ENCODE measurements at places on chromosomes 7 and 10.

GRCh38 chr7:11616466-11616865 is 215.5 kb downstream of the THSD7A start:
- no peak for DNase-seq

DNA sequence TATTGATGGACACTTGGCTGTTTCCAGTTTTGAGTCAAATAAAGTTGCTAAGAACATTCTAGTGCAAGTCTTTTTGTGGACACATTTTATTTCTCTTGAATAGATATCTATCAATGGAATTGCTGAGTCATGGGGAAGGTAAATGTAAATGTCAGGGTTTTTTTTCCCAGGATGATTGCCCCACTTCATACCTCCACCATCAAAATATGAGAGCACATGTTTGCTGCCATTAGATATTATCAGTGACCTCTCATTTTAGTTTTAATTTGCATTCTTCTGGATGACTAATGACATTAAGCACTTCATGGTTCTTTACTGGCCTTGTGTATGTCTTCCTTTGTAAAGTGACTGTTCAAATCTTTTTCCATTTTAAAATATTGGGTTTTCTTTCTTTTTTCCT is 45.7 kb downstream of the PAPSS2 start:
- peak; percentile 43 for DNase-seq

GRCh38 chr7:4725850-4726450 is 43.9 kb downstream of the FOXK1 start:
- DNase-seq, result no peak

GRCh38 chr7:129143724-129144094 is 798 bp upstream of the TSPAN33 start:
- no peak for DNase-seq

- no peak for DNase-seq
Observed at GRCh38 chr7:15352421-15353206, 209.2 kb downstream of the AGMO start.

DNA sequence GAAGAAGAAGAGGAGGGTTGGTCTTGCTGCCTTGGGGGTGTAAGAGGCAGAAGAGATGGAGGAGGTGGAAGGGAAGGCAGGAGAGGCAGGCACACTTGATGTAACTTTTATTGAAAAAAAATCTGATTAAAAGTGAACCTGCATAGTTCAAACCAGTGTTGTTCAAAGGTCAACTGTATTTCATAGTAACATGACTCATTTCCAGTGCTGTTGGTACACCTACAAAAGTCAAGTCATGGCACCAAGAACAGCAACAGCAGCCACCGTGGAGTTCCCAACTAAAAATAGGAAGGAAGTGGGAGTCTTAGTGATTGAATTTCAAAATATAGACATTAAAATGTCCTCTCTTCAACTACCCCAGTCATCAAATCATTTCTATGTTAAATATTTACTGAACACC is 88.5 kb downstream of the CTNNA3 start:
- no peak for DNase-seq

DNA sequence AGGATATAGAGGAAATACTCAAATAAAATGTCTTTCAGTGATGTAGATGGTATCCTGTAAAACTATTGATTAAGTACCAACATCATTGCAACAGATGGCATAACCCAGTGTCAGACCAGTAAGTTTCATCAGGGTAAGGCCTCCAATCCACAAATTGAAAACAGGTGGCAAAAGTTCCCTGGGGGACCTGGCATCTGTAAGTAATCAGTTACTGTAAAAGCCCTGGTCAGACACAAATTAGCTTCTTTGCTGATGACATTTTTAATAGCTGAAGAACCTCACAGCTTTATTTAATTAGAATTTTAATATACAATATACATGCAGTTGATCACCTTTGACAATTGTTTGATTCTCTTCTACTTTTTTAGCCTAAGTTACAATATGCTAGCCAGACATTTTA is 152.5 kb downstream of the PLXDC2 start:
- no peak for DNase-seq

DNA sequence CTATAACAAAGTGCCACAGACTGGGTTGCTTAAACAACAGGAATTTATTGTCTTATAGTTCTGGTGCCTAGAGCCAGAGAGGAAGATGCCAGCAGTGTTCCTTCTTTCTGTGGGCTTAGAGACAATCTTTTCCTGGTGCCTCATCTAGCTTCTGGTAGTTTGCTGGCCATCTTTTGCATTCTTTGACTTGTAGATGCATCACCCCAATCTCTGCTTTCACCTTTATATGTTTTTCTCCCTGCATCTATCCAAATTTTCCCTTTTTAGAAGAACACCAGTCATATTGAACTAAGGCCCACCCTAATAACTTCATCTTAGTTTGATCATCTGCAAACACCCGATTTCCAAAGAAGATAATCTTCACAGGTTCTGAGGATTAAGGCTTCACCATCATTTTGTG is 66.8 kb downstream of the CDK1 start:
- DNase-seq, result no peak

GRCh38 chr10:33706191-33706590 is 371.7 kb upstream of the NRP1 start:
- DNase-seq, result peak; percentile 56

DNA sequence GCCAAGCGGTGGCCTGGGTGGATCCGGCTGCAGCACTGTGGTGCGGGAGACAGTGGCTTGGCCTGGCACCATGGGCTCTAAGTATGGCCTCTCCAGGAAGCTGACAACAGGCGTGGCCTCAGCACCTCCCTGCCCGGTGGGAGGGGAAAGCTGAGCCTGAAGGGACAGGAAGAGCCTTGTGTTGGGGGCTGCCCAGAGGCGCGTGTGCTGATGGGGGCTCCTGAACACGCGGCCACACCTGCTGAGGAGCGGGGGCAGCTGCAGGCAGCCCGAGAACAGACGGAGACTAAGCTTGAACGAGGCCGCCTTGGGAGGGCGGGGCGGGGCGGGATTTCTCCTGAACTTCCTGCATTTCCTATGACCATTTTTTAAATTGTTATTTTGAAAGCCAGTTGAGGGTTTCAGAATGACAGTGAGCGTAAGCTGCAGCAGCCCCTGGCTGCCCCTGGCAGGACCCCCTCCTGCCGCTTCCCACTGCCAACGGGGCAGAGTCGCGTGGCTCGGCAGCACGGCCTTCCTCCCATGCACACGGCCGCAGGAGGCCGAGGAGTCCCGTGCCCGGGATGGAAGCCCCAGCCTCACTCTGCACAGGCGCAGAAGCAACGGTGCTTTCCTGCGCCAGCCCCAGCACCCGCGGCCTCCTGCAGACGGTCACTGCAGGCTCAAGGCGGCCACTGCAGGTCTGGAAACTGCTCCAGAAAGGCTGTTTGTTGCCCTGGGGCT is 43.2 kb downstream of the DPYSL4 start:
- DNase-seq, result peak; percentile 81

DNA sequence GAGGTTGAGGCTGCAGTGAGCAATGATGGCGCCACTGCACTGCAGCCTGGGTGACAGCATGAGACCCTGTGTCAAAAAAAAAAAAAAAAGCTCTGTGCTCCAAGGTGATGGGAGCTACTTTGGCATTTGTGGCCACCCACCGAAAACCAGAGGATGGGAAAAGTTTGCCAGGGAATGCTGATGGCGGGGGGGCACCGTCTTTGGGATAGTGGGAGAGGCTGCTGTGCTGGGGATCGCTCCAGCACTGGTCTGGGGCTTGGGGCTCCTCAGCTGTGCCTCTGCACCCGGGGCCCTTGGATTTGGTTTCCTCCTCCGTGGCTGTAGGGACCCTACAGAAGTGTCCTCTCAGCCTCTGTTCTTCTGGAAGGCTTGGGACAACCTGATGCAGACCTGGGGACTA is 11.7 kb upstream of the RAMP3 start:
- DNase-seq, result no peak

DNA sequence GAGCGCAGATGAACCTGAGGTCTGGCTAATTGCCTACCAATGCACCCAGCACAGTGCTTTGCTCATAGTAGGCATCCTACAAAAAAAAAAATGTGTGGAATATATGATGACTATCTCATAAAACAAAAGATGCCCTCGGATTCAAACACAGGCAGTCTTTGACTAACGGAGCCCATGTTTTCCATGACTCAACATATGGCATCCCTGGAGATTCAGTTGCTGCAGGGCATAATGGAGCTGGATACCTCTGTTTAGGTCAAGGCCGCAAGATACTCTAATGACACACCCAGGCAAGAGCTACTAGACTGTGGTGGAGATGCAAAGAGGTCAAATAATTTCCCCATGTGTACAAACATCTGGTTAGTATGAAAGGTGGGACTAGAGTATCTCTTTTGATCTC is 16.3 kb downstream of the CUBN start:
- no peak for DNase-seq

DNA sequence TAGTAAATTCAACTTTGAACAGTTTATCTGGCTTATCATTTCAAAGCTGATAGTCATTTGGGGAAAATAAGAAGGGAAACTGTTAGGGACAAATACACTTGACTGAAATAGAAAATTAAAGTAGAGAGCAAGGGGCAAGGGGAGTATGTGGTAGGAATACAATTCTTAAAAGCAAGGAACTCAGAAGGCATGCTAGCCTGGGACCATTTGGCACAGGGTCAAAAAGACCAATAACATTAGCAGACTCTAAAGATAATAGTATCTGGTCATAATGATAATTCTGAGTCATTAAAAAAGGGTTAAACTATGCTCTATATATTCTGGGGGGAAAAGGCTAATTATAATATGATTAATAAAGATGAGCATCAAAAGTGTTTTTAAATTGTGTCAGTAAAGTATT is 112.2 kb downstream of the CNOT4 start:
- DNase-seq, result no peak

GRCh38 chr10:48800007-48800675 is 115.5 kb downstream of the WDFY4 start:
- DNase-seq, result no peak

DNA sequence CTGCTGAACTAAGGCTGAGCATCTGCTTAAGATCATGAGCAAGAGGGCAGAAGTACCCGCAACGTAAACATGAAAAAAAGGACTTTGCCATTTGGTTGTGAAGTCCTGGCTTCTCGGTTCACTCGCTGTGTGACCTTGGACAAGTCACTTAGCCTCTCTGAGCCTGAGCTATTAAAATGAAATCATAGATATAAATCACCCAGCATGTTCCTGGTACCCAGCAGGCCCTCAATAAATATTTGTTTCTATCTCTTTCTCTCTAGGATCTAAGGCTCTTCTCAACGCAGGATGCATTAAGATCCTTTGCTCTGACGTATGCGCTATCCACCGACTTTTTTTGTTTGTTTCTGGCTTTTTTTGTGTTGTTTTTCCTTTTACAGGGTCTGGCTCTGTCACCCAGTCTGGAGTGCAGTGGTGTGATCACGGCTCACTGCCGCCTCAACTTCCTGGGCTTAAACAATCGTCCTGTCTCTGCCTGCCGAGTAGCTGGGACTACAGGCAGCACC is 6.7 kb downstream of the HIP1 start:
- DNase-seq, result no peak

GRCh38 chr10:71755179-71755879 is 18.0 kb downstream of the VSIR start:
- DNase-seq, result no peak

GRCh38 chr7:44067064-44067951 is 1.9 kb upstream of the PGAM2 start:
- DNase-seq, result no peak

GRCh38 chr10:29473406-29474100 is 161.2 kb downstream of the SVIL start:
- no peak for DNase-seq

GRCh38 chr7:69670701-69671100 is 72.4 kb downstream of the AUTS2 start:
- DNase-seq, result peak; percentile 16

DNA sequence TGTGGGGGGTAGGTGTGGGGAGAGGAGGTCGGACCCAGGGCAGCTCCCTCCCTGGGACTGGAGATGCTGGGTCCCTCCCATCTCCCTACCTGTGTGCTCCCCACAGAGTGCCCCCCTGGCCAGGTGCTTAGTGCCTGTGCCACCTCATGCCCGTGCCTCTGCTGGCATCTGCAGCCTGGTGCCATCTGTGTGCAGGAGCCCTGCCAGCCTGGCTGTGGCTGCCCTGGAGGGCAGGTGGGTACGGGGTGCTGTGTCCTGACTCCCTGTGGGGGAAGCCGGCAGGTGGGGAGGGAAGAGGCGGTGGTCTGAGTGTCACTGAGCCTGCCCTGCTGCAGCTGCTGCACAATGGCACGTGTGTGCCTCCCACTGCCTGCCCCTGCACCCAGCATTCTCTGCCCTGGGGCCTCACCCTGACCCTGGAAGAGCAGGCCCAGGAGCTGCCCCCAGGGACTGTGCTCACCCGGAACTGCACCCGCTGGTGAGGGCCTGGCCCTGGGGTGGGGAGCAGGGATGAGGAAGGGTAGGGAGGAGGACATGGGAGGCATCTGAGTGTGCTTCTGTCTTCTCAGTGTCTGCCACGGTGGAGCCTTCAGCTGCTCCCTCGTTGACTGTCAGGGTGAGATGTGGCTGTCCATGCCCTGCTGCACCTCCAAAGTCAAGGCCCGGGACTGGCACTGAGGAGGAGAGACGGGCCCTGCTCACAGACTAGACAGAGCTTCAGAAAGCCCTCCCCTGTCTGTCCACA is 11.7 kb upstream of the ZNF862 start:
- DNase-seq, result no peak

- no peak for DNase-seq
Observed at GRCh38 chr7:22842973-22843372, 20.3 kb upstream of the TOMM7 start.

DNA sequence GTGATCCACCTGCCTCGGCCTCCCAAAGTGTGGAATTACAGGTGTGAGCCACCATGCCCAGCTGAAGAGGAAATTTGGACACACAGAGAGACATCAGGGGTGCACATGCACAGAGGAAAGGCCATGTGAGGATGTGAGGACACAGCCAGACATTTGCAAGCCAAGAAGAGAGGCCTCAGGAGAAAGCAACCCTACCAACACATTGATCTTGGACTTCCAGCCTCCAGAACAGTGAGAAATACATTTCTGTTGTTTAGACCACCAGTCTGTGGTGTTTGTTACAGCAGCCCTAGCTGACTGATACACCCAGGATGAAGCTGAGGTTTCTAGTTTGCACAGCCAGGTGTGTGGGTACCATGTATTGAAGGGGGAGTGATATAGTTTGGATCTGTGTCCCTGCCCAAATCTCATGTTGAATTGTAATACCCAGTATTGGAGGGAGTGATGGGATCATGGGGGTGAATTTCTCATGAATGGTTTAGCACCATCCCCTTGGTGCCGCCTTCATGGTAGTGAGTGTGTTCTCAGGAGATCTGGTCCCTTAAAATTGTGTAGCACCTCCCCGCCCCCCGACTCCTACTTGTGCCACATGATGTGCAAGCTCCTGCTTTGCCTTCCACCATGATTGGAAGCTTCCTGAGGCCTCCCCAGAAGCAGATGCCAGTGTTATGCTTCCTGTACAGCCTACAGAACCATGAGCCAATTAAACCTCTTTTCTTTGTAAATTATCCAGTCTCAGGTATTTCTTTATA is 64.7 kb upstream of the DUSP5 start:
- DNase-seq, result no peak

DNA sequence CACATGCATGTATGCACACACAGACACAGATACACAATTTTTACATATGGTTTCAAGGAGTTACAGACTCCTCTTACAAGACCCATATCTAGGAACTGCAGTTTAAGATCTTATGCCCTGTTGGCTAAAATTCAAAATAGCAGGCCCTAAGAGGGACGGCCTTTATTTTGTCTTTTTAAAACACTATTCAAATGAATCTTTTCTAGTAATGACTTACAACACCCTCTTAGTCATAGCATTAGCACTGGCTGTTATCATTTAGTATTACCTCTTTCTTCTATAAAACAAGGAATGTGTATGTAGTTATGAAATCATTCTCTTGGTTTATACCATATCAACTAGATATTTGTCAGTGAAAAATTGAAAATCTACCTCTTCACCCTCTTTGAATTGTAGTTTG is 15.3 kb downstream of the PAPSS2 start:
- peak; percentile 25 for DNase-seq

GRCh38 chr7:72435366-72435765 is 23.2 kb upstream of the CALN1 start:
- no peak for DNase-seq
